GM12864 (cell line): ENCODE measurements at places on chromosomes 3 and 15.

- DNase-seq: no peak
Measured at GRCh38 chr3:167650459-167650858, 3.3 kb downstream of the WDR49 start.

DNA sequence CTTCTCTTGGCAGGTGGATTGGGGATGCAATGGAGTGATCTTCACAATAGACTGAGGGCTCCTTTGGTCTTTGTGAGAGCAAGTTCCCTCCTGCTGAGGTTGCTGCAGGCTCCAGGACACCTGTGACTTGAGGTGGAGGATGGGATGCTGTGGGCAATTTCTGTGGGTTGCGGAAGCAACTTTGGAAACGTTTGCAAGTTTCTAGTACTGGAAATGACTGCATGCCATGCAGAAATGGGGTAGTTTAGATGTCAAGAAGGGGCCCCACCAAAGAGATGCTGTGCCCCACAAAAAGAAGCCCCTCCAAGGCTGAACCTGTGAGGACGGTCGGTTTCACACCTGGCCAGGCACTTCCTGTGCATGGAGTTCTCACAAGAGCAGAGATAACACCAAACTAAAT is 80.4 kb upstream of the XCR1 start:
- no peak for DNase-seq

- DNase-seq: no peak
Measured at GRCh38 chr15:48447058-48447457, 115.8 kb downstream of the DUT start.

DNA sequence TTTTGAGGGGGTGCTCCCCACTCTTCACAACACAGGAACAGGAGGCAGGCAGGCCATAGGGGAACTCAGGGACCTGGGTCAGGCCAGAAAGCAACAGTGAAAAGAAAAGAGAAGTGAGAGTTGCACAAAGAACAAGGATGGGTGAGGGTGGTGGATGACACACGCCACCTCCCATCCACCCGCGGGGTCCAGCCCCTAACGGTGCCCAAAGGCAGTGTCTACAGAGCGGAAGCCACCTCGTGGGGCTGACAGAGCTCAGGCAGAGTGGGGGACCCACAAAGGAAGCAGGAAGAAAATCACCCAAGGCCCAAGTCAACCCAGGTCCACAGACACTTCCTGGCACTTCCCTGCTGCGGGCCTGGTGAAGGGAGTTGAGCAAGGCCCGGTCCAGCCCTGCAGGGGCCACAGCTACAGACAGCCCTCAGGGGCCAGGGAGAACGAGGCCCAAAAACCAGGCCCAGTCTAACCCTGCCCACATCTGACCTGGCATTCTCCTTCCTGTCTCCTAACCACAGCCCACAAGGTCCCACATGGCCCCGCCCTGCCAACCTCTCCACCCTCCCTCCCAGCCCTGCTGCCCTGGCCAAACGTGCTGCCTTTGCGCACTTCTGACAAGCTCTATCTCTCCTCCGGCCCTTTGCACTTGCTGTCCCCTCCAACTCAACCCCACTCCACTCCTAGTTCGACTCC is 5.9 kb downstream of the NUP210 start:
- peak; percentile 85 for DNase-seq

- no peak for DNase-seq
Measured at GRCh38 chr3:124230998-124231397, 239.1 kb upstream of the ROPN1 start.

DNA sequence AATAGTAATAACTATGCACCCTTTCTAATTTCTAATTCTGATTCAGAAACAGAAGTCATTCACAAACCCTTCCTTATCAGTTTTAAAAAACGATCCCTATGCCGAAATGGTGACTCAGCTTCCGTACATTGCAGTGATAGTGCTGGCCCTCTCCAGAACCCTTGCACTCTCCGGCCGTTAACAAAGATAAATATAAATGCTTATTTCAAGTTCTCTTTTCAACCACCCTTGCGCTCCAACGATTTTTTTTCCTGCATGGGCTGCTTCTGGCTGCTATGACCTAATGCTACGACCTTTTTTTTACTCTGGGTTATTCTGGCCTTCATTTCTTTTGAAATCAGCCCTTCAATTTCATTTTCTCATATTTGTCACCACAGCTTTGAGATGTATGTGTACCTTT is 646.2 kb downstream of the NTRK3 start:
- DNase-seq: no peak

DNA sequence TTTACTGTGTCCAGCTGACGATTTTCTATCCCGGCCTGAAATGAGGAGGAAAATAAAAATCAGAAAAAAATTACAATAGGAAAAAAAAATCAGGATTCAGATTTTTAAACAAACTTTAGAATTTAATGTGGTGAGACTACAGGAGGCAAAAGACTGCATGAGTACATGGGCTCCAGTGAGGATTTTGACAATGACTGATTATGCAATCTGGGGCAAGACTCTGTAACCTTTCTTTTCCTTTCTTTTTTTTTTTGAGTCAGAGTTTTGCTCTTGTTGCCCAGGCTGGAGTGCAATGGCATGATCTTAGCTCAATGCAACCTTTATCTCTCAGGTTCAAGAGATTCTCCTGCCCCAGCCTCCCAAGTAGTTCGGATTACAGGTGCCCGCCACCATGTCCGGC is 29.9 kb downstream of the SPG11 start:
- no peak for DNase-seq

DNA sequence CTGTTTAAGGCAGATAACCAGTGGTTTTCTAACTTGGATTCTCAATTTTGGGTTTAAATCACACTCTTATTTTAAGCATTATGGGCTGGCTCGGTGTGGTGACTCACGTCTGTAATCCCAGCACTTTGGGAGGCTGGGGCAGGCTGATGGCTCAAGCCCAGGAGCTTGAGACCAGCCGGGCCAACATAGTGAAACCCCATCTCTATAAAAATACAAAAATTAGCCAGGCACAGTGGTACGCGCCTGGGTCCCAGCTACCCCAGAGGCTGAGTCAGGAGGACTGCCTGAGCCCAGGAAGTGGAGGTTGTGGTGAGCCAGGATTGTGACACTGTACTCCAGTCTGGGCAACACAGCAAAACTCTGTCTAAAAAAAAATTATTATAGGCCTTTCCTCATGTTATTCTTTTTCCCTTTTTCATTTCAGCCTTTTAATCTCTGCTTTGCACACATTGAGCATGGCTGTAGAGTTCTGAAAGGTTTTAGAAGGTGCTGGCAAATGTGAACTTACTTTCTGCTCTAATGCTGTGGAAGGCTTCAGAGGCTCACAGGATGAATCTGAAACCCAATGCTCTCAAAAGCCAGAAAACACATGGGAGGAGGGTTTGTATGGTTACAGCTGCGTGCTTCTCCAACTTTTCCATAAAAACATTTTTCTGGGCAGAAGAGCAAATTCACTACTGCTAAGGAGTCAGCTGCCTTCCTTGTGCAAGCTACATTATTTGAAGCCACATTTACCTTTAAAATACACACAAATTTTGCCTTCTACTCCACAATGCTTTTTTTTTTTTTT is 32.5 kb downstream of the CHAC1 start:
- no peak for DNase-seq

DNA sequence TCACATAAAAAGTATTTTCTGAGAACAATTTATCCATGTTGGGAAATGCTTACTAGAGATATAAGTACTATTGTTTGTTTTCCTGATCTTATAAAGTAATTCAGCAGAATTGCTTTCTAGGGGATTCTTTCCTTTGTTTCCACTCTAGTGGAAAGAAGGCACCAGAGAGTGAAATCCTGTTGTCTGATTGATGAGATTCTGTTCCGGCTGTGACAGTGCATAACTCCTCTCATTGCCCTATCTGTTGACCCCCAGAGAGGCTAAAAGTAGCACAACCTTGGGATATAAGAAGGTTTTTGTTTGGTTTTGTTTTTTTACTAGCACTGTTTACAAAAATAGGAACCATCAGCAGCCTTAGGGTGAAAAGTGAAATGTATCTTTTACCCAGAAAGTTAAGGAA is 114.1 kb downstream of the ALCAM start:
- DNase-seq: no peak

DNA sequence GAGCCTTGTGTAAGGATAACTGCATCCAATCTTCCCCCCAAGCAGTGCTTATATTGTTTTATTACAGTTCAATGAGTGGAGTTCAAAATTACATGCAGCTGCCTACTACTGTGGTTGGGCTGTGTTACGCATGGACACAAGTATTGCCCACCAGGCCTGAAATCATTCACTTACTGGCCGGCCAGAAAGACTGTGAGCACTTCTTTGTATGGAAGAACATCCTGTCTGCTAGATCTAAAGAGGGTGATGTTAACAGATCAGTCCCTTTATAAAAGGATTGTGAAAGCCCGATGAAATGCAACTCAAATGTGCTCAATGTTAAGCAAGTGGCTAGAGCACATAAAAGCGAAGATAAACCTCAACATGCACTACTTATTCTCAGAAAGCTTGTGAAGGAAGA is 132.5 kb downstream of the FOXP1 start:
- no peak for DNase-seq

DNA sequence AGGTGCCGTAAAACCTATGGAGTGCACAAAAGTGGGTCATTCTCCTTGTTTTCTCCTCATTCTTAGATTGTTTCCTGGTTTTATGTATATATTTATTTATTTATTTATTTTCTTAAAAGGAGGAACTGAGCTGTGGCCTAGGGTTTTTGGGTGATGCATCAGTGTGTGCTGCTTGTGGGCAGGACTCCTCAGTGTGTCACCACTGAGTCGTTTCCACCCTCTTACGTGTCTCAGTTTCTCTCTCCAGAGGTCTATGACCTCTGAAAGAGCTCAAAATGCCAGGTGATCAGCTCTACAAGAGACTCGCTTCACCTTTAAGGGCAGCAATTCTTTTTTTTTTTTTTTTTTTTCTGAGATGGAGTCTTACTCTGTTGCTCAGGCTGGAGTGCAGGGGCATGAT is 72.9 kb downstream of the CD200 start:
- peak; percentile 47 for DNase-seq

- no peak for DNase-seq
Measured at GRCh38 chr3:17831366-17831765, 88.9 kb upstream of the TBC1D5 start.

DNA sequence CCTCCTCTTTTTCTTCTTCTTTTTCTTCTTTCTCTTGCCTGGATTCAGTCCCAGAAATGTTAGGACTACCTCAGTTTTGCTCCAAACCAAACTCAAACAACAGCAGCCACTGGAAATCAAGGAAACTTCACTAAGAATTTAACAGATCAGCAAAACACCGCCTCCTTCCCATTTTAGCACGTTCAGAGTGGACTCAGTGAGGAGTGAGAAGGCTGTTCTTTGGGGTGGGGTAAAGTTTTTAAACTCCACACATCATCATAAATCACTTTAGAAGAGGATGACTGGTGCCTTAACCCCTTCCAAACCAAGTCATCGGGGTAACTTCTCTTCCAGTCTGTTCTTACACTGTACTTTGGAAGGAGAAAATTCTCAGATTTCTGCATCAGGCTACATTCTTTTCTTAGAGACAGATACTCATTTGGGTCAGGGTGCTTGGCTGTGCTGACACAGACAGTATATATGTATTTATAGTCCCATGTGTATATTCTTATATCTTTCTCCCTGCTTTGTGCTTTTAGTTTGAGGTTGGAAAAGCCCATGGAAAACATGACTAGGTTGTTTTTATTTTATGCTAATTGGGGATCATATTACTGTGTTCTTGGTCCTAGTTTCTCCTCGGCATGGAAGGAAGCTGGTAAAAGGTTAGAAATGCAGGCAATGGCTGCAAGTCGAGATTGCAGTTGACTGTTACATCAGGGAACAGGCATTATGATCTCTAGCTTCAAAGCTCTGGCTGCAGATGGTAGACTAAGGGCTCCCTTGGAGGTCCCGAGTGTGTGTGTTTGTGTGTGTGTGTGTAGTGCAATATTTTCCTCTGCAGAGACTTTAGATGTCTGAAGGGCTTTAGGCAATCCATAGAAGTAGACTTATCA is at the start of gene CCDC80:
TSS of gene CCDC80 (minus strand) at position 214 of the 872 bp plus-strand sequence. CDS start 1,238 bp downstream, outside the sequence.
- no peak for DNase-seq

GRCh38 chr15:78654272-78654671 is 13.3 kb upstream of the CHRNB4 start:
- no peak for DNase-seq

GRCh38 chr3:126350502-126351085 is 6.6 kb downstream of the KLF15 start:
- no peak for DNase-seq

DNA sequence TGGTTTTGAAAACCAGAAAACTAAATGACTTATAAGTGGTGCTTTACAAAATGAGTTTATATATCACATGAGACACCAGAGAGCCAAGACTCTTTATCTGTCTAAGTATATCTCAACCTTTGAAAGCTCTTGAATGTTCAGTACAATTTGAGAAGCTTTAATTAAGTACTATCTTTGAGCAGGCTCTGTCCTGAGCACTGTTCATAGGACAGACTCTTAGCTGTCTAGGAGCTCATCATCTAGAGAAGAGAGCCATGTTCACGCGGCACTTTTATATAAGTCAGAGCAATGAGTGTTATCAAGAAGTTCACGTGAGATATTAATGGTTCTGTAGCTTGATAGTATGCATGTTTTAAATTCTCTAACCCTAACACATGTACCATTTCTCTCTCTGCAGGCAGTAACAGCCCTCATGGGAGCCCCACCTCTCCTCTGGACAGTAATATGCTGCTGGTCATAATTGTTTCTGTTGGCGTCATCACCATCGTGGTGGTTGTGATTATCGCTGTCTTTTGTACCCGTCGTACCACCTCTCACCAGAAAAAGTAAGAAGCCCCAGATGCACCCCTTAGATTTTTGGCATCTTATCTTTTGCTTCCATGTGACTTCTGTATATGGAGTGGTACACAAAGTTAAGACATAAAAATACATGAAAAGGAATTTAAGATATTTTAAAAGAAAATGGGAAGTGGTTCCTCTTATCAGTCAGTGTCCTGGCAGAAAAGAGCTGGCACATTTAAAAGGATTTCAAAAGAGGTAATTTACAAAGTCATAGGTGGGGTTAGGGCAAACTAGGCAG is 86.0 kb downstream of the HCN4 start:
- no peak for DNase-seq

DNA sequence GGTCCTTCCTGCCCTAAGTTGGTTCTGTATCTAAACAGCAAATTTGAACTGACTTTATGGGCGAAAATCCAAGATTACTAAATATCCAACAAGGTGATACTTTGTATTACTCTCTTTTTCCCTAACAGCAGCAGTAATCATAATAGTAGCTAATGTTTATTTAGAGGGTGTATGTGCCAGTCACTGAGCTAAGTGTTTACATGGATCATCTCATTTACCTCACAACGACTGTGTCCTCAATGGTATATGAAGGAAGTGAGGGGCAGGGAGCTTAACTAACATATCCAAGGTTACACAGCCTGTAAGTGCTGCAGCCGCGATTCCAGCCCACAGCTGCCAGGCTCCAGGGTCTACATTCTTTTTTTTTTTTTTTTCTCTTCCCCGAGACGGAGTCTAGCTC is 10.3 kb upstream of the LRRC34 start:
- DNase-seq: no peak

DNA sequence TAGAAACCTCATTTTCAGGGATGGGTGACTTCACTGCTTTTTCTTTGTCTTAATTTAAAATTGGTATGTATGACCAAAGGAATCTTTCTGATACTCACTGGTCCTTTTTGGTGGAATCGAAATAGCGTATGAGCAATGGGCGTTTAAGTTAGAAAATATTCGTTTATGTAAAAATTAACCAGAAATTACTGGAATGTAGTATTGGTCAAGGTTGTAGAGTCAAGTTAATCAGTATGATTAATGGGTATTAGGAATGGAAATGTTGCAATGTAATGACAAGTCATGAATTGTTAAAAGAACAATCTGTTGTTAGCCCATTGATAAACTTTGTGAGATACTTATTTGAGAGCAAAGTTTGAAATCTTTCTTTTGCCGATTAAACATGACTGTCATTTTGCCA is 36.9 kb downstream of the AKAP13 start:
- DNase-seq: no peak

GRCh38 chr3:140420621-140421357 is 257.1 kb upstream of the TRIM42 start:
- DNase-seq: no peak

- no peak for DNase-seq
Measured at GRCh38 chr3:134708671-134709070, 57.8 kb upstream of the KY start.
